Renal cortex interstitium (tissue), 15 donors: ENCODE measurements at places on chromosomes 1 and 21. TPM values are rescaled to one million over a fixed set of nuclear protein-coding genes. Genes with fewer than 3 reads are reported as not detected.

- no peak for DNase-seq
Measured at GRCh38 chr1:53480678-53481077, 21.5 kb downstream of the DMRTB1 start.

GRCh38 chr1:33985656-33986055 lies 121.8 kb downstream of the HMGB4 start:
- DNase-seq = no peak

FAM43B gene
- polyA plus RNA-seq = 2.1 TPM

DNA sequence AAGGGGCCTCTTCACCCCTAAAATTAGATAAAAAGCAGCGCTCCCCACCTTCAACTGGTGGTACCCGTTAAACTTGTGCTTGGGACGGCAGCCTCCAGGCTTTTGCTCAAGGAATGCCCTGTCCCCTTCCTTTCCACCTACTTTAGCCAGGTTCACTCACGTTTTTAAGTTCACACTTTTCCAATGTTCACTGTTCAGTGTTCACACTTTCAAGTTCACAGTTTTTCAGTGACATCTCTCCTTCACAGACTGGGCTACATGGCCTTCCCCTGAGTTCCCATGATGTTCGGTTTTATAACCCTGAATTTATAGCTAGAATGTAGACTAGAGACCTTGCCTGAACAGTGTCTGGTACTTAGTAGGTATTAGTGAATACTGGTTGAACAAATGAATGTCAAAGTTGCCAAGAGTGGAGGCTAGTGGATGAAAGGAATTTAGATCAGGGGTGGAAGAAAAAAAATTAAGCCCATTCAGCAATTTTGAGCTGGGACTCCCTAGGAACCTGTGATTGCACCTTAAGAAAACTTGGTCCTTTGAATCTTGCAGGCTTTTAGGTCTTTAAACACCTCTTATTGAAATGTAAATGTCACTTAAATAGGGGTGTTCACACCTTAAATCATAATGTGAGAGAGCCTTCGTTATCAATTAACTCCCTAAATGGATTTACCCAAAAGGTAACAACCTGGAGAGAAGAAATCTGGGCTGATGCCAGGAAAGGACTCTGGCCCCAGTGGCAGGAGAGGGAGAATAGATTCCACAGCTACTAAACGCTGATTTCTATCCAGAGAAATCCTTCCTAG lies 12.3 kb downstream of the BTG2 start:
- DNase-seq = no peak

DNA sequence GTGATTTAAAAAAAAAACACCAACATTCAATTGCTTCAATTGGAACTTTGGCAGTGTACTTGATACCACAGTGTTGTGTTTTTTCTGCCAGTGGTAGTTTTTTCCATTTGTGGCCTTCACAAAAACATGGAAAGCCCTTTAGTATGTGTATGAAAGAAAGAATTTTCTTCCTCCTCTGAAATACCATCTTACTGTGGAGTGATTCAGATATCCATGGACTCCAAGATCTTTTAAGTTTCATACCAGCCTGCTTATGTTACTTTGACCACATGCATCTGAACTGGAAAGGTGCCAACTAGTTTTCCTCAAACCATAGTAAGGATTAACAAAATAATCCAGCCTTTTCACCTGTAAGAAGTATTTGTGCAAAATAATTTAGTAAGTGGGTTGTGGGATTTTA lies 3.4 kb downstream of the PPP2R5A start:
- no peak for DNase-seq

ILF2 gene
- 322 TPM for polyA plus RNA-seq

- DNase-seq = no peak
Measured at GRCh38 chr1:210654176-210654981, 325.7 kb downstream of the HHAT start.

KCNE1 gene
- polyA plus RNA-seq = 0.92 TPM

DNA sequence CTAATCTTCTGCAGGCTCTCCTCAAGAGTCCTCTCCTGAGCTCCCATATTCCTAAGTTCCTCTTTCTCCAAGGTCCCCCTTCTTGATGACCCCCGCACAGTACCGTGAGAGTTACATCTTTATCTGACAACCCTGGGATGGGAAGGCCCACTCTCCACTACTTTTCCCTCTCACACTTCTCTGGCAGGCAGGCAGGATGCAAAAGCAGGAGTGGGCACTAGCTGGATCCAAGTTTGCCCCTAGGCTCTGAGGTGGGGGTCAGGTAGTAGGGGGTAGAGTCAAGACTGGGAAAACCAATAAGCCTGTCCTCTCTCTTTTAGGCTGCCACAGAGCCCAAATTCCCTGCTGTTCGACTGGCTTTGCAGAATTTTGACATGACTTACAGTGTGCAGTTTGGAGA lies 3.9 kb downstream of the NSUN4 start:
- DNase-seq = no peak

- no peak for DNase-seq
Measured at GRCh38 chr1:215119719-215120365, 37.3 kb downstream of the KCNK2 start.

DUSP23 gene
- polyA plus RNA-seq = 31.5 TPM

- DNase-seq = no peak
Measured at GRCh38 chr1:89687254-89687653, 54.3 kb downstream of the LRRC8C start.
